ENCODE measurements at places on chromosomes 11 and 22. TPM values are rescaled to one million over a fixed set of nuclear protein-coding genes. Genes with fewer than 3 reads are reported as not detected.

SUSD2 gene
- 11.9 TPM for polyA plus RNA-seq

MLC1 gene
- not detected for polyA plus RNA-seq

MAPK8IP2 gene
- 0.11 TPM for polyA plus RNA-seq

TLCD5 gene
- 12.1 TPM for polyA plus RNA-seq

SMIM38 gene
- 0.06 TPM for polyA plus RNA-seq

CYB561A3 gene
- polyA plus RNA-seq: 43.9 TPM

DNA sequence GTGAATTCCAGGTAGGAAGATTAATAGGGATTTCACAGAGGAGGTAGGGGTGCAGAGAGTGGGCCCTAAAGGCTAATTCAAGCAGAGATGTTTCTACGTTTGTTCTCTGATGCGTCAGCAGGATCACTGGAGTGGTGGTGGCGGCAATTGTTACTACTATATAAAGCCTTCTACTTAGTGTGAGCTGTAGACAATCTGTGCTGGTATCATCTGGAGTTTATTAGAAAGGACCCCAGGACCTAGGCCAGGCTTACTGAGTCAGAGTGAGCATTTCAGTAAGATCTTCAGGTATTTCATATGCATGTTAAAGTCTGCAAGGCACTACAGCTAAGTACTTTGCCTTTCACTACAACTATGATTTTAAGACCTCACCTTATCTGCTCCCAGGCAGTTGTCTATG, 59.5 kb downstream of the USP35 start:
- no peak for DNase-seq

- DNase-seq: no peak
These were observed 24.7 kb upstream of the B3GAT1 start for GRCh38 chr11:134436781-134437180.

GRCh38 chr22:35053060-35053835, 12.7 kb upstream of the ISX start:
- no peak for DNase-seq

GRCh38 chr11:67079065-67079705, 22.5 kb downstream of the RHOD start:
- no peak for DNase-seq

- DNase-seq: no peak
These were observed 3.4 kb downstream of the CCDC116 start for GRCh38 chr22:21635771-21636510.
